ENCODE measurements at places on chromosomes 3 and 15. TPM values are rescaled to one million over a fixed set of nuclear protein-coding genes. Genes with fewer than 3 reads are reported as not detected.

GRCh38 chr15:71124937-71125790 lies 9.9 kb downstream of the THSD4 start:
- DNase-seq = no peak

DNA sequence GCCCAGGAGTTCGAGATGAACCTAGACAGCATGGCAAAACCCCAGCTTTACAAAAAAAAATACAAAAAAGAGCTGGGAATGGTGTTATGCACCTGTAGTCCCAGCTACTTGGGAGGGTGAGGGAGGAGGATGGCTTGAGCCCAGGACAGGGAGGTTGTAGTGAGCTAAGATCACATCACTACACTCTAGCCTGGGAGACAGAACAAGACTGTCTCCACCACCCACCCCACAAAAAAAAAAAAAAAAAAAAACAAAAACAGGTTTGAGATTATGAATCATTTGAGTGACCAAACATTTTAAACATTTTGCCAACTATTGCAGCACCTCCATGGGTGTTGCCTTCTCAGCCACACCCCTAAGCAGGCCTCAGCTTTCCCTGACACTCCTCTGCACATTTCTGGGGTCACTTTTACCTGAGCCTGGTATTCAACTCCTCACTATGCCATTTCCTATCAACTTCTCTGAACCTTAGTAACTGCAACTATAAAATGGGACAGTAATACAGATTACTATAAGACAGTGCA lies 41.8 kb downstream of the IL5RA start:
- DNase-seq = no peak

GRCh38 chr3:95514260-95514659 lies 1300.1 kb upstream of the EPHA6 start:
- DNase-seq = no peak

DNA sequence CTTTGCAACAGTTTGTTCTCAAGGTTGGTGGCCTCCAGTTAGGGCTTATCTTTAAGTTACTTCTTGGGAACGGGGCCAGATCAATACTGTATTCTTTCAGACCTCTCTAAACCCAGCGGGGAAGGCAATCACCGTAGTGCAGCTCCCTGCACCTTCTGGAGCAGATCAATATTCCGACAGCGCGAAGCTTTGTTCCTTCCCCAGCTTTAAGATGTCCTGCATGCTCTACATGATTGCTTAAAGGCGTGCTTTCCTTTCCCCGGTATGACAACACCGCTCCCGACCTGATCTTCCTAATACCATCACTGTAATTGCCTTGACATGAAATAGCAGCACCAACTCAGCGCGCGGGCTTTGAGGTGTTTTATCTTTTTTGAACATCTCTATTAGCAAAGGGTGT lies 755.2 kb downstream of the NR2F2 start:
- no peak for DNase-seq

GRCh38 chr3:128287216-128287615 lies 133.9 kb downstream of the EEFSEC start:
- no peak for DNase-seq

DNA sequence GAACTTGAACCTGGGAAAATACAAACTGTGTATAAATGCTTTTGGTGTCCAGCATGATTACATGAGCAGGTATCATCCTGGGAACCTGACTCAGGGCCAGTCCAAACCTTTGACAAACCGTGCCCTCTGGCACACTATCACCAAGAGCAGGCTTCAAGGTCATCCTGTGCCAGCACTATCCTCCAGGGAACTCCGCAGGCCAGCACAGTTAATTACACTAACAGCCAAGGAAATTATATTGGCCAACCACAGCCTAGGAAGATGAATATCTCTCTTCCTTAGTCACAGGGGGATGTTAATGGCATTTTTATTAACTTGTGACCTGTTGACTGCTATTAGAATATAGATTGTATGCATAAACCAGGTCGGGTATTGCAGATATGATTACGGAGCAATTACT lies 262.0 kb downstream of the TUSC7 start:
- DNase-seq = no peak

GRCh38 chr15:99486371-99487336 lies 79.1 kb upstream of the MEF2A start:
- peak; percentile 69 for DNase-seq

Gene C3orf80
- under 0.01 TPM for total RNA-seq

Gene LRRC34
- 0.60 TPM for total RNA-seq

All from lung microvascular endothelial cell (primary cell).